ENCODE measurements at places on chromosomes 7 and 10. TPM values are rescaled to one million over a fixed set of nuclear protein-coding genes. Genes with fewer than 3 reads are reported as not detected.

C10orf105 gene
- total RNA-seq = 0.12 TPM

TRPV6 gene
- 0.16 TPM for total RNA-seq

TYW1 gene
- total RNA-seq = 19.3 TPM

CYP2C19 gene
- total RNA-seq = not detected

ACSL5 gene
- not detected for total RNA-seq

SEMA3A gene
- 21.7 TPM for total RNA-seq

All from neural crest cell (in vitro differentiated cells).